ENCODE measurements at places on chromosomes 12 and 14. TPM values are rescaled to one million over a fixed set of nuclear protein-coding genes. Genes with fewer than 3 reads are reported as not detected.

Gene LUM
- 41.7 TPM for total RNA-seq

- no peak for DNase-seq
These were observed 26.7 kb downstream of the MED21 start for GRCh38 chr12:27048822-27049752.

DNA sequence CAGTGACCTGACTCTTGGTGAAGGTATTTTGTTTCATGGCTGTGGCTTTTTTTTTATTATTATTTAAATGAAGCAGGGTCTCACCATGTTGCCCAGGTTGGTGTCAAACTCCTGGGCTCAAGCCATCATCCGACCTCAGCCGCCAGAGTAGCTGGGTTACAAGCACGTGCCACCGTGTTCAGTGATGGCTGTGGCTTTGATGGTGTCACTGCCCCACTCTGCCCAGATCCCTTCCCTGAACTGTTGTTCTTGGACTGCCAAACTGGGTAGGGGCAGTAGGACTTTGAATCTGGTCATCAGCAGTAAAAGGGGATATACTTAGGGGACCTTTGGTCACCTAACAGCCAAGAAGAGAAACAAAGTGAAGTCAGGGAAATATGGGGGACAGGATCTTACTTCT lies 19.4 kb downstream of the B4GALNT3 start:
- no peak for DNase-seq

DNA sequence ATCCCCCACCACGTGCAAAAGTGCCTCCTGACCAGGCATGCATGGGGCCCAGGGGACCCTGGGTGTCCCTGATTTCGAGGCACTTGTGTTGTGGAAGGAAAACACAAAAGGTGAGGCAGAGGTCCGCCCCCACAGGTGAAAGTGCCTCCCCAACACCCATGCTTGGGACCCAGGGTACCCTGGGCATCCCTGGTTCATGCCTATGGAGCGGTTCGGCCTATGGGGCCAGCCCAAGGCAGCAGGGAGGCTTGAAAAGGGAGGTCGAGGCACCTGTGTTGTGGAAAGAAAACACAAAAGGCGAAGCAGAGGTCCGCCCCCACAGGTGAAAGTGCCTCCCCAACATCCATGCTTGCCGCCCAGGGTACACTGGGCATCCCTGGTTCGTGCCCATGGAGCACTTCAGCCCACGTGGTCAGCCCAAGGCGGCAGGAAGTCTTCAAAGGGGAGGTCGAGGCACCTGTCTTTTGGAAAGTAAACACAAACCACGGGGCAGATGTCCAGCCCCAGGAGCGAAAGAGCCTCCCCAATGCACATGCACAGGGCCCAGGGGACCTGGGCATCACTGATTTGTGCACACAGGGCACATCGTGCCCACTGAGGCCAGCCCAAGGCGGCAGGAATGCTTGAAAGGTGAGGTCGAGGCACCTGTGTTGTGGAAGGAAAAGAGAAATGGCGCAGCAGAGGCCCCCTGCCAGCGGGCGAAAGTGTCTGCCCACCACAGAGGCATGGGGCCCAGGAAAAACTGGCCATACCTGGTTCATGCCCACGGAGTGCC lies 375.5 kb downstream of the ALG10 start:
- peak; percentile 2 for DNase-seq

DNA sequence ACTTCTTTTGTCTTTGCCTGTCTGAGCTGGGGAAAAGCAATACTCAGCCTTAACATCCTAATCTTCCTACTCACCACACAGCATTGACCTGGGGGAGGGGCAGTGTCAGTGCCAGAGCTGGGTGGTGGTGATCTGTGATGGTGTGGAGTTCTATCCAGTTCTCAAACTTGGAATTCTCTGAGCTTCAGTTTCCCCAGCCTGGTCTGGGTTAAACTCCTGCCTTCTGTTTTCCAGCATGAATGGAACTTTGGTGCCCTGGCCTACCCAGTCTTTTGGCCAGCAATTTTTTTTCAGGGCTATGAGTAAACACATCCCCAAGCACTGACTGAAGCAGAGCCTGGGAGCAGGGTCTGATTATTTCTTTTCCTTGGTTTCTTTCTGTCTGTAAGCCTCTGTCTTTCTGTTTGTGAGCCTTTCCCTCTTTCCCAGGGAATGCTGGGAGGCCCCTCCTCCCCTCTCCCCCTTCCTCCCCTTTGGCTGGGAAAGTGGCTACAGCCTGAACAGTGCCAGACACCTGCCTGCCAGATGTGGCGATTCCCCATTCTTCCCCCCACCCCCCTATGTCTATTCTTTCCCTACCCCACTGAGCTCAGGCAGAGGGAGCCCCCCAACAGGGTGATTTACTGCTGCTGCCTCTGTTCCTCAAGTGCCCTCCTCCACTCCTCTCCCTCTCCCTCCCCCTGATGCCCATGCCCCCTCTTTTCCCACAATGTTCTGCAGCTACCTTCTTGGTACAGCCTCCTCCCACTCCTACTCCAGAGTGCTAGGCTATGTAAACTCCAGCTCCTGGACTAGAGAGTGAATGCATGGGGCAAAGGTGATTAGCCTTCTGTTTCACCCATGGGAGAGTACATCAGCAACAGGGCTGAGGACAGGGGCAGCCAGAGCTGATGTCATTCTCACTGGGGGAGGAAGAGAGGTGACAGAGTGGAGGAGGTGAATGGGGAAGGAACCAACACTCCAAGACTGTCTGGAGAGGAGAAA lies 11.1 kb downstream of the GPR84 start:
- DNase-seq, result no peak

GRCh38 chr14:54475187-54475899 lies 13.4 kb downstream of the GMFB start:
- no peak for DNase-seq

Gene ANO4
- total RNA-seq, result 0.19 TPM

DNA sequence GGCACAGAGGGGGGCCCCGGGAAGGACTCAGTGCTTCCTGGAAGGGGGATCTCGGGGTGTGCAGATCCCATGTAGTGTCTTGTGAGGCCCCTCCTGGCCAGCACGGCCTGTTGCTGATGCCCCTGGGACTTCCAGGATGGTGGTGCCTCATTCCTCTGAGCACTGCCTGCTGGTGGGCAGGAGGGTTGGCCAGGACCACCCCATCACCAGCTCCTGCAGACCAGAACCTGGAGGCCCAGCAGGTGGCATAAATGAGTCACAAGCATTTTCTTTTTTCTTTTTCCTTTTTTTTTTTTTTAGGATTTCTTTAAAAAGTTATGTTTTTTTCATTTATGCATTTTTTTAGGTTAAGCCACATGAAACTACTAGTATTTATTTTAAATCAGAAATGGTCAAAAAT lies 8.0 kb downstream of the MMP17 start:
- no peak for DNase-seq

DNA sequence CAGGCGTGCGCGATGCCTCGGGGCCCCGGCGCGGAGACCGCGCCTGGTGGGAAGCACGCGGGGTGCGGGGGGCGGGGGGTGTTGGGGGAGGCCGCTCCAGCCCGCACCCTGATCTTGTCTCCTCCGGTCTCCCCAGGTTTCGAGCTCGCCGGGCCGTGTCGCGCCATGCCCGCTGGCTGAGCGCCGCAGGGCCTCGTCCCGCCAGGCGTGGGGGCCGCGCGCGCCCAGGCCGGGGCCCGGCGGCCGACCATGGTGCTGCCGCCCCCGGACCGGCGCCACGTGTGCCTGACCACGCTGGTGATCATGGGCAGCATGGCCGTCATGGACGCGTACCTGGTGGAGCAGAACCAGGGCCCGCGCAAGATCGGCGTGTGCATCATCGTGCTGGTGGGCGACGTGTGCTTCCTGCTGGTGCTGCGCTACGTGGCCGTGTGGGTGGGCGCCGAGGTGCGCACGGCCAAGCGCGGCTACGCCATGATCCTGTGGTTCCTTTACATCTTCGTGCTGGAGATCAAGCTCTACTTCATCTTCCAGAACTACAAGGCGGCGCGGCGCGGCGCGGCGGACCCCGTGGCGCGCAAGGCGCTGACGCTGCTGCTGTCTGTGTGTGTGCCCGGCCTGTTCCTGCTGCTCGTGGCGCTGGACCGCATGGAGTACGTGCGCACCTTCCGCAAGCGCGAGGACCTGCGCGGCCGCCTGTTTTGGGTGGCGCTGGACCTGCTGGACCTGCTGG lies 2.4 kb downstream of the TMEM121 start:
- DNase-seq, result no peak

Gene PLEK2
- total RNA-seq, result 0.36 TPM

- DNase-seq, result peak; percentile 59
These were observed 9.9 kb downstream of the BCL7A start for GRCh38 chr12:122031342-122032216.

DNA sequence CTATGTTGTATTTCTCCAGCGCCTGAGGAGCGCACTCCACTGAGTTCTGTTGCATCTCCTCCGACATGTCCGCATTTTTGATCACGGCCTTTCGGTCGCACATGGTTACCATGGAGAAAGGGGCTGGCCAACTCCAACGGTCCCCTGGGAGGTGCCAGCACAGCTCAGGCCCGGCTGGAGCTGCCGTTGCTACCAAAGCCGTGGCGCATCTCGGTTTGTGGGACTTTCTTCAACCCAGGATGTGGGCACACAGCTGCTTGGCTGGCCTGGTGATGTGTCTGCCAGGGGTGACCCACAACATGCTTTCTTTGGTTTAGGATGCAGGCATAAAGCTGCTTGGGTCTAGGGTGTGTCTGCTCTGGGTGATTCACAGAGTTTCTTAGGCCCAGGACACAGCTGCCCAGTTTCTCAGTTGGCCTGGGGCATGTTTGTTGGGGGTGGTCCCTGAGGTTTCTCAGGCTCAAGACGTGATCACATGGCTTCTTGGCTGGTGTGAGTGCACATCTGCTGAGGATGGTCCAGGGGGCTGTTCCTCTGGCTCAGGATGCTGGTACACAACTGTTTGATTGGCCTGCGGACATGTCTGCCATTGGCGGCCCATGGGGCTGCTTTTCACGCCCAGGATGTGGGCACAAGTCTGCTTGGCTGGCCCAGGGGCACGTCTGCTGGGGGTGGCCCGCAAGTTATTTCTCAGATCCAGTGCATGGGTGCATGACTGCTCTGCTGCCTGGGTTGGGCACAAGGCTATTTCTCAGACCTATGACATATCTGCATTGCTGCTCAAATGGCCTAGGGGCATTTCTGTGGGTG lies 25.9 kb upstream of the GTF2A1 start:
- no peak for DNase-seq

All from heart right ventricle (tissue), 16 donors.